ENCODE measurements at places on chromosomes 16 and 17.
A peak's percentile ranks its signal among the peaks of the same experiment; 100 is the strongest.

- no peak for DNase-seq
Observed at GRCh38 chr17:30232015-30232823, 3.3 kb downstream of the SLC6A4 start.

DNA sequence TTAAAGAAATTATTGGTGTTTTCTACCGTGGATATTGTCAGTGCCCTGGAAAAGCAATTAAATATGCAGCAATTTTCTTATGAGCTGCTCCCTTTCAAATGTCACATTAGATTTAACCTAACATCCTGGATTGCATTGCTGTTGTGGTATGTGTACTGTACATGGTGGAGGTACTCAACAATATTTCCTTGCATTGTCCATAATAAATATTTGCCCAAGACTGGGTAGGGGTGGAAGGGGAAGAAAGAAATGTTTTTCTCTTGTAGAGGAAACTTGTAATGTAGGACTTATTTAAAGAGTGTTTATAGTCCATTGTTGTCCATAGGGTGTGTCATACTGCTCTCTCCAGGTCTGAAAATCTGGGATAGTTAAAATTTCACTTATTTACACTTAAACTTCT lies 346.2 kb upstream of the TBX2 start:
- no peak for DNase-seq

GRCh38 chr17:17507465-17508011 lies 11.3 kb upstream of the RASD1 start:
- DNase-seq, result no peak

- no peak for DNase-seq
Observed at GRCh38 chr17:44323359-44324091, 1.1 kb downstream of the SLC25A39 start.

DNA sequence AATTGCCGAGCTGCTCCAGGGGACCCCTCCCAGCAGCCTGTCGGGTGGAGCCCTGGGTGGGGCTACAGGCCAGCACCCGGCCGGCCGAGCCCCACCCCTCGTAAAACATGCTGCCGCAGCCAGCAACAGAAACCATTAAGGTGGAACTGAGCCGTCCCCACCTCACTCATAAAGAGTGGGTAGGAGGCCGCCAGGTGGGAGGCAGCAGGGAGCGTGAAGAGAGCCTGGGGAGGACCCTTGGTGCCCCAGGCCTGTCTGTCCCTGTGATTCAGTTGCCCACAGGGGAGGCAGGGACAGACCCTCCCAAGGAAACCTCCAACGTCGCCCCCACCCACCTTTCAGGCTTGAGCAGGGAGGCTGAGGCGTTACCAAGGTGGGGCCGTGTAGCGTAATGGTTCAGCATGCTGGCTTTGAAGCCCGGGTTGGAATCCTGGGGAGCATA lies 8.4 kb downstream of the FOXN1 start:
- DNase-seq, result no peak

DNA sequence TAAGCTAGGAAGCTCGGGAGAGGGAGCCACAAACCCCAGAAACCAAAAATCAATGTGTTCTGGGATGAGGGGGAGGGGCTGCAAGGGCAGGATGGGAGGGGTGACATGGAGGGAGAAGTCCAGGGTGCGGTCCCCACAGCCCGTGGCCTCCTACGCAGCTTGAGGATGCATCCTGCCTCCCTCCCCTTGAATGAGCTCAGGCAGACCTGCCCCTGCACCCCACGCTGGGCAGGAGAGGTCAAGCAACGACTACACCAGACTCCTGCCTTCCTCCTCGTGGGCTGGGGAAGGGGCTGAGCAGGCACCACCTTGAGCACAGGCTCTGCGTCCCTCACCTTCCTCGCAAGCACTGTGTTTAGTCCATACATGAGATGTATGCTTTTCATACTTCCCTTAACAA lies 3.9 kb downstream of the ANKRD13B start:
- no peak for DNase-seq

- peak; percentile 42 for DNase-seq
Observed at GRCh38 chr17:80070375-80071115, 30.8 kb upstream of the GAA start.

GRCh38 chr16:47970291-47970931 lies 185.4 kb downstream of the ABCC12 start:
- peak; percentile 26 for DNase-seq

DNA sequence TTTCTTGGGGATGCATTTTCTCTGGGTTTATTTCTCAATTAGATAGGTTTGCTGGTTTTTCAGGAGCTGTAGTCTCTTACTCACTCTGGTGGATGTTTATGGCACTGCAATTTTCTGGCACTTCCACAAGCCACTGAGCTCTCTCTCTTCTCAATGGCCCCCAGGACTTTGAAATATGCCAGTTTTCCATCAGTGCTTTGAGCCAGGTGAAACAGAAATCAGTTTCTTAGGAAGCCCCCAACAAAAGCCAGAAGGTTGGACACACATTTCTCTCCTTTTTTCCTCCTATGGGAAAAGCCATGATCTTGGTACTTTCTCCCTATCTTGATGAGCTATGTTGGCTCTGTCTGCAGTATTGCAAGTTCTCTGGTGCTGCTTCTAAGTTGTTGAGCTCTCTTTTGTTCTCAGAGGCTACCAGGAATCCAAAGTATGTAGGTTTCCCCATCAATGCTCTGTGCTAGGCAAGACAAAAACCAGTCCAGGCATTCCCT lies 90.7 kb upstream of the SMIM36 start:
- no peak for DNase-seq

GRCh38 chr17:32114536-32114935 lies 27.8 kb upstream of the RHOT1 start:
- DNase-seq, result no peak

GRCh38 chr17:42111871-42112551 lies 503 bp downstream of the DHX58 start:
- DNase-seq, result peak; percentile 68

- DNase-seq, result no peak
Observed at GRCh38 chr16:84633622-84634021, 14.7 kb upstream of the KLHL36 start.

DNA sequence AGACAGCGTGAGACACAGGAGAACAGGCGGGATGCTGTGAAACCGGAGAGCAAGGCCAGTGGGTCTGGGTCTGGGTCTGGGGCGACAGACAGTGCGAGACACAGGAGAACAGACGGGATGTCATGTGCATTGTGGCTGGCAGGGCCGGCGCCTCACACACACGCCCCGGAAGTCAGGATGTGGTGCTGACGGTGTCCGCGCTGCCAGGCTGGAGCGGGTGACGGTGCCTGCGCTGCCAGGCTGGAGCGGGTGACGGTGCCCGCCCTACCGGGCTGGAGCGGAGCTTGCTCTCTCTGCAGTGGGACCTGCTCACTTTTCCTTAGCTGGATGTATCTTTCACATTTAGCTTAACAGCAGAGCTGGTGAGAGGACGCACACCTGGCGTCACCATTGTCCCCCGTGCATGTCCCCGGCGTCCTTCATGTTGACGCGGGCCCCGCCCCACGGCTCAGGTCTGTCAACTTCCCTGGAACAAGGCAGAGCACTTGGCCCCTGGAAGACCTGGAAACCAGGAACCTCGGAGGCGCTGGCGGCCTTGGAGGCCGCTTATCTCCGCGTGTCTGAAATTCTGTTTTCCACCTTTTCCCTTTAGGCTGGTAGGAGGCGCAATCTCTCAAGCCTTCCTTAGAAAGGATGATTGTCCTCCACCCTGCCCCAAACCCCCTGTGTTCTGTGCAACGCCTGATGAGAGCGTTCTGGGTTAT lies 43.0 kb upstream of the ZNF750 start:
- no peak for DNase-seq

GRCh38 chr17:143785-144281 lies 6.5 kb downstream of the SCGB1C2 start:
- DNase-seq, result peak; percentile 95

DNA sequence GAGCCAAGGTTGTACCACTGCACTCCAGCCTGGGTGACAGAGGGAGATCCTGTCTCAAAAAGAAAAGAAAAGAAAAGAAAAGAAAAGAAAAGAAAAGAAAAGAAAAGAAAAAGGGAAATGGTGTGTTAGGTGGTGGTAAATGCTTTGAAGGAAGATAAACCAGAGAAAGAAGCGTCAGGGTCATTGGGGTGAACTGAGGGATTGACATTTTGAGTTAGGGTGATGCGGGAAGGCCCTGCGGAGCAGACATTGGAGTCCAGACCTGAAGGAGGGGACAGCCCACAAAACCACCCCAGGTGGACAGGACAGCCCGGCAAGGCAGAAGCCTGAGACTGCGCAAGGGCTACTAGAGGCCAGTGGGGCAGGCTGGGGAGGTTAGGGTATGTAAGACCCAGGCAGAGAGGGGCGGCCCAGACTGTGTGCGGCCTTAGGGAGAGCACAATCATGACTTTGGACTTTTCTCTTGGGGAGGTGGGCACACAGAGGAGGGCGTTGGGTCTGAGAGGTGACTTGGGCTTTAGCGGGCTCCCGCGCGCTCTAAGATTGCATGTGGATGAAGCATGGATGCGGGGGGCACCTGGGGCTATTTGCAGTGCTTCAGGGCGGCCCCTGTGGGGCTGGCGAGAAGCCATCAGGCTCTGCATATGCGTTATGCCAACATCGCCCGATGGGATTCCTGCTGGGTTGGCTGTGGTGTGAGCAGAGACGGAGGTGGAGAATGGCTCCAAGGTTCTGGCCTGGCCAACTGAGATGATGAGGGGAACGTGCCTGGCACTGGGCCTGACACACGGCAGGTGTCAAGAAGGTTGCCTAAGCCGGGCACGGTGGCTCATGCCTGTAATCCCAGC lies 3.3 kb upstream of the GAA start:
- DNase-seq, result no peak

DNA sequence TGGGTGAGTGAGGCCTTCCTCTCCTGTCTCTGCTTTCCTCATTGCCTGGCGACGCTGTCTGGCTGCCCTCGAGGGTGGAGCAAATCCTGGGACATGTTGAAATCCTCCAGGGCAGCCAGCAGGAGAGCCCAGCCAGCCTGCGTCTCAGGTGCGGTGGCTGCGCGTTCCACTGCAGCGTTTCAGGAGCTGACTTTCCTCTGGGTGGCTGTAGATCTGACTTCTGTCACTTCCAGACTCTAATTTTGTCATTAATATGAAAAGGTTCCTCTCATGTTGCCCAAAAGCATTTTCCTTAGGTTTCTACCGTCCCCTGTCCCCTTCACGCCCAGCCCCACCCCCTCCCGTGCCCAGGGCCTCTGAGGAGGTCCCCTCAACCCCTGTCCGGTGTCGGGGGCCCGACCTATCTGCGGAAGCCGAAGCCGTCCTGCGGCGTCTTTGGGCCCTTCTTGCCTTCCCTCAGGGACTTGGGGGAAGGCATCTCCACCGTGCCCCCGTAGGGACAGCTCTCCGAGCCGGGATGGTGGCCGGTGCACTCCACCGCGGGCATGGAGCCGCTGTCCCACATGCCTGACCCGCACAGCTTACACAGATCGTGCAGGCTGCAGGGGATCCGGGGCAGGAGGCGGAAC lies 95.1 kb downstream of the TBC1D16 start:
- DNase-seq, result no peak

GRCh38 chr16:12126091-12126806 lies 149.7 kb downstream of the SNX29 start:
- DNase-seq, result no peak

DNA sequence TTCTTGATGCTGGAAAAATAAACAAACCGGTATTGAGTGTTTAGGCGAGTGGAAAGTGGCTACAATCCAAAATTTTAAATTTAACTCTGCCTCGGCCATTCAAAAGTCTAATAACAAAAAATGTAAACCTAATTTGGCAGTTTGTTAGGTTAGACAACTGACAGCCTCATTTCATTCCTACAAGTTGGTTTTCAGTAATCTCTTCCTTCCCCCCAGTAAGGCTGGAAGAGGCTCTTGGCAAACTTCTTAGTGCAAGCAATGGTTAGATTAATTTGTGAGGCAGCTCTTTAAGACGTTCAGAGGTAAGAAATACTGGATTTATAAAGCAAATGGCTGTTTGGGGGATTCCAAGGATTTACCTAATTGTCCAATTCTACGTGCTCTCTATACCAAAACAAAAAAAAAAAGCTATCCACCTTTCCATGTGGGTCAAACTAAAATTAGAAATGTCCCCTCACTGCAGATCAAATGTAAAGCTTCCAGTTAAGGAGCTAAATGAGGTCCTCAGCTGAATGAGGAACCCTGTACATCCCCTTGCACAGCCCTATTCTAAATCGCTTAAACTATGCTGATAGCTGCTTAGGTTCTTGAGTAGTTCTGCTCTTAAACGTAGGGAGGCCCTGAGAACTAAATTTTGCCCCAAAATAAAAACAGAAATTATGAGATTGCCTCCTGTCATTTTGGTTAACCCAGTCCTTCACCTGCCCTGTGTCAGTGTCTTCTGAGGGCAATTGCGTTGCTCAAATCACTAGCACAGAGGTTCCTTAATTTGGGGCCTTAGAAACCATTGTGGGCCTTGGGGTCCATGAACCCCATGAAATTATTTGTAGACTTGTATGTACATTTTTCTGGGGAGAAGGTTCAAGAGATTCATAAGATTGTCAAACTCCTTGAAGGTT lies 2.9 kb downstream of the HEXIM1 start:
- no peak for DNase-seq

- no peak for DNase-seq
Observed at GRCh38 chr17:27545562-27546229, 85.3 kb upstream of the LGALS9 start.

GRCh38 chr17:78672005-78672404 lies 94.8 kb upstream of the DNAH17 start:
- no peak for DNase-seq

GRCh38 chr17:45031231-45032173 lies 19.9 kb downstream of the DCAKD start:
- no peak for DNase-seq

GRCh38 chr17:42691021-42691545 lies 8.8 kb downstream of the CNTNAP1 start:
- no peak for DNase-seq

DNA sequence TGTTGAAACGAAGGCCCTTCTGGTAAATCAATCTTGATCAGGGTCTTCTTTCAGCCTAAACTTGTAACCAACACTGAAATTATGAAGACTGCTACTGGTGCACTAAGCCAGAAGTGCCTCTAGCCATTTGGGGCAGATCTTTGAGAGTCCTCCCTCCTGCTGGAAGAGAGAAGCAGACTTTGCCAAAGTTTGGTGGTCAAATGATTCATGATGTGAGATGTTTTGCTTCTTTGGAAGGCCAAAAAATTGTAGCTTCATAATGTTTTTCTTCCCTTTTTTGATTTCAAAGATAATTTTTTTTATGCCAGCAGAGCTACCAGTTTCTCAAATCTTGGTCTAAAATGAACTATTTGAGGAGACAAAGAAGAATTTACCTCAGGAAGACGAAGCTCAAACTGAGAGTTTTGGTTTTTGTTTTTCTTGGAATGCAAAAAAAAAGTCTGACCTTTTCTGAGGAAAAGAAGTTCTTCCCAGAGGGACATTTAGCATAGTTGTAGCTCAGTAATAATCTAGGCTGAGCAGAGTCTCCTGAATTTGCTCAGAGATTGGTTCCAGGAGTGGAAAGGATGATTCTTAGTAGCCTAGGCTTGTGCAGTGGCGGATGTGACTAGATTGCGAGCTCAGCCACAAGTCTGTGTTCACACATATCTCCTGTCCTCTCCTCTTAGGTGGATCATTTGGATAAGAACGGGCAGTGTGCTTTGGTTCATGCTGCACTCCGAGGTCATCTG lies 50.9 kb downstream of the CYB561 start:
- peak; percentile 52 for DNase-seq

All from AG08396 (cell line).